Daoy (cell line): ENCODE measurements at places on chromosomes 11 and 22. TPM values are rescaled to one million over a fixed set of nuclear protein-coding genes. Genes with fewer than 3 reads are reported as not detected.

The RTN4RL2 gene
- total RNA-seq: 0.23 TPM in 1 of 2 replicates, not detected in the other

GRCh38 chr11:133917921-133918607 is 38.7 kb downstream of the IGSF9B start:
- DNase-seq: no peak

DNA sequence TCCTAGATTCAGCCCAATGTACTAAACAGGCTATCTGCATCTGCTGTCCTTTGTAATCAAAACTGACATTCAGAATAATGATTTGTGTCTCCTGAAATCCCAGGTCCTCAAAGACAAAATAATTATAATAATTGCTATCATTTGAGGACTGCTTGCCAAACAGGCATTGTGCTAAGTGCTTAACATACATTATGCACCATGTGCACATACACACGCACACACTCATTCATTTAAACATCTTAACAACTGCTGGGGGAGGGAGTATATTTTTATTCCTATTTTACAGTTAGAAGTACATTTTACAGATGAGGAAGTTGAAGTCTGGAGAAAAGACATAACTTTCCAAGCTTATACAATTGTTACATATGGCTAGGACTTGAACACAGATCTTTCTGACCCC is 308.0 kb upstream of the ZC3H12C start:
- DNase-seq: no peak

DNA sequence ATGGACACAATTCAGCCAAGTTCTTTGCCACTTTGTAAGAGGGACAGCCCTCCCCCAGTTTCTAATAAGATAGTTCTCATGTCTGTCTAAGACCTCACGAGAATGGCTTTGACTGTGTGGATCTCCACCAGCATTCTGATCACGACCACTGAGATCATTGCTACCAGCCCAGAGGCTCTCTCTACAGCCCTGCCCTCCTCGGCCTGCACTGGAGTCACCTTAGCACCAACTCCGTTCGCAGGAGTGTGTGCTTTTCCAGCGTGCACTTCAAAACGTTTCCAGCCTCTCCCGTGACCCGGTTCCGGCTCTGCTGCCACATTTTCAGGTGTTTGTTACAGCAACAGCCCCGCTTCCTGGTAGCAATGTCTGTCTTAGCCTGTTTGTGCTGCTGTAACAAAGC is 26.2 kb downstream of the TSPAN32 start:
- DNase-seq: no peak

DNA sequence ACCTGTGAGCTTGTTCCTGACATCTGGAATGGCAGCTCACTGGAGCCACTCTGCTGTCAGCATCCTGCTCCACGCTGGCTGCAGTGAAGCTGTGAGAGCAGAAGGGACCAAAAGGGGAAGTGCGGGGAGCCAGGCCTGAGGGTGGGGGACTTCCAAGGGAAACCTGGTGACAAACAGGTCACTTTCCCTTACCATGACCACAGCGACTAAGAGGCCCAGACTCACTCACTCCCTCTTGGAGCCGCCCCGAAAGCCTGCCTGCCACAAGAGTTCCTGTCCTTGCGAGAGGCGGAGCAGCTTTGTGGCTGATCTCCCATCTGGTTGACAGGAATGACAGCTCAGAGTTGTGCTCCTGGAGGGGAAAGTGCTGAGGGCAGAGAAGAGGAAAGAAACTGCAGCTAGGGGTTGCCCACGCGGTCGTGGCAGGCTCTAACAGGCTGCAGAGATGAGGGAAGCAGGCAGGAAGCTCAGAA is 183.8 kb upstream of the NTM start:
- DNase-seq: no peak

DNA sequence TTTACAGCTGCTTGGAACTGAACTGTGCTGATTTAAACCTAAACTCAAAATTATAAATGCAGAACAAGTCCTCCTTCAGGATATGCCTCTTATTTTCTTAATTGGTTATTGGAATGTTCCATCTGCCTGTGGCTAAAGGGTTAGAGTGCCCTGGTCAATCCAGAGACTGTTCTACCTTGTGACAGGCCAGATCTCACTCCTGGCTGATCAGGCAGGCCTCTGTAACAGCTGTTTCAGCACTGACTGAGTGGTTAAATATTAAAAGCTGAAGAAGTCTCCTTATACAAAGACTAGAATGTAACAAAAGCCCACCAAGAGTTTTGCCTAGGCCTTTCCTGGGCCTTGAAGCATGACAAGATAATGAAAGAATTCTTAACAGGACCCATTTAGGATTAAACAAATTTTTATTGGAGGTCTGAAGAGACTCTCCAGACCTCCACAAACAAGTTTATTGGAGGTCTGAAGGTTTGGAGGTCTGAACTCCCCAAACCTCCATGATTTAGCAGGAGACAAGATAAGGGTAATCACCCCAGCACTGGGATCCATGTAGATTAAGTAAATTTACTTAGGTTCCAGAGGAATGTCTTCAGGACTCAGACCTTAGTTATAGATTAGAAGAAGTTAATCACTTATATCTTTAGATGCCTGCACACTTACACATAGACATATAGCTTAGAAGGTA is 35.8 kb downstream of the TMPRSS5 start:
- DNase-seq: no peak

DNA sequence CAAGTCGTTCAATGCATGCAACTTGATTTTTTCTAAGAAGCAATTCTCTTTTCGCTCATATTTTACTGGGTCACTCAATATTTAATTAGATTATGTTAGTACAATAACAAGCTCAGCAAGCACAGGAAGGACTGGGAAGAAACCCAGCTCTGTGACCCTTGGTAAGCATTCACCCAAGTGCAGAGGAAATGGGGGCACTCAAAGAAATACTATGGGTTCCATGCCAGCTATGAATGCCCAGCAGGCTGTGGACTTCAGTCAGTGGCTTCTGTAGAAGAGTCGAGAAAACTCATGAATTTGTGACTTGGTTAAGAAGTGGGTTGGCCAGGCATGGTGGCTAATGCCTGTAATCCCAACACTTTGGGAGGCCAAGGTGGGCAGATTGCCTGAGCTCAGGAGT is 123.6 kb downstream of the GALNT18 start:
- no peak for DNase-seq

GRCh38 chr22:17930455-17931313 is 93.7 kb downstream of the MICAL3 start:
- no peak for DNase-seq

The PELI3 gene
- 1.8 and 2.1 TPM in 2 replicates for total RNA-seq

DNA sequence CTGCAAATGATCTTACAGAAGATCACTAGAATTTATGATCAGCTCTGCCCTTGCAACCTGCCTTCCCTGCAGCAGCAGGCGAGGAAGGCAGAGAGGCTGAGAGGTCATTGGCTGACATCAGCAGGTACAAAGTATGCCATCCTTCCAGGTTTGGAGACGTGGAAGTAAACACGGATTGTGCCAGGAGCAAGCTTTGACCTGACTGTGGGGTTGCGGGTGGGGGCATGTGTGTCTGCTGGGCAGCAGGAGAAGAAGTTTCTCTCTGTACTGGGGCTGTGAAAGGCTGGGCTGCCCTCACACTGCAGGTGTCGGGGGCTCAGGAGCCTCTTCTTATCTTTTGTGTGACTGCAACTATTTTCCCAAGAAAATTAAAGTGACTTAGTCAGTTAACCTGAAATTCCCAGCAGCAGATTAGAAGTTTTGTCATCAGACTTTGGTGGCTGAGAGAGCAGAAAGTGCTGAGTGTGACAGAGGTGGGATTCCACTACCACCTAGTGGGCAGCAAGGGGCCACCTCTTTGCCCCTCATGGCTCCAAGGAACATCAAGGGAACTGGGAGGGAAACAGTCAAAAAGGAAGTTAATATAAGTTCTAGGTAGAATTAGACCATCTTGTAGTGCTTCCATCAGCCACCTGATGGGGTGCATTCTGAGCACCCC is 565.9 kb downstream of the ETS1 start:
- peak; percentile 43 for DNase-seq

DNA sequence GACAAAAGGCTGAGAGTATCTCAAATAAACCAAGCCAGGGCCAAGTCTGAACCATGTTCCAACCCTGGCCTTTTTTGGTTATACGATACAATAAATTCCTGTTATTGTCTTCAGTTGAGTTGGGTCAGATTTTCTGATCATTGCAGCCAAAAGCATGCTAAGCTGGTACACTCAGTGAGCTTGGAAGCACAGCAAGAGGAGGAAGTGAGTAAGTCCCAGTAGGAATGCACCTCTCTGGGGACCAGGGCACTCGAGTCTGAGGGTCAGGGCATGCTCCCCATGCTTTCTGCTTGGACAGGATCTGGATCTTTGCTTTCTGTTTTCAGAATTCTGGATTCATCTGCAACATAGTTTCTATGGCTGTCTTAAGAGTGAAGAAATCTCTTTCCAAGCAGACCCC is 73.1 kb downstream of the TMPRSS5 start:
- peak; percentile 45 for DNase-seq

The HTR3B gene
- not detected in 2 replicates for total RNA-seq

The RASD2 gene
- total RNA-seq: 0.34 and 0.54 TPM in 2 replicates

The OR5A1 gene
- total RNA-seq: not detected in 2 replicates

The MMP7 gene
- total RNA-seq: 4.7 and 5.9 TPM in 2 replicates

- DNase-seq: no peak
These were observed 145.7 kb upstream of the TEAD1 start for GRCh38 chr11:12528487-12528886.
